ENCODE measurements at places on chromosomes 16 and 17. TPM values are rescaled to one million over a fixed set of nuclear protein-coding genes. Genes with fewer than 3 reads are reported as not detected.

Gene RAB26
- total RNA-seq = not detected

Gene SCARF1
- 0.25 TPM for total RNA-seq

Gene SDK2
- total RNA-seq = 10.2 TPM

Gene C16orf89
- total RNA-seq = not detected

Gene PPM1E
- not detected for total RNA-seq

Gene ABCC6
- total RNA-seq = not detected

Gene NPB
- total RNA-seq = not detected

Gene GRAP
- total RNA-seq = 18.3 TPM

Gene ZNF385C
- total RNA-seq = not detected

Gene TP53TG3
- total RNA-seq = not detected

Gene WDR90
- total RNA-seq = 22.8 TPM

Gene CCL22
- not detected for total RNA-seq

Gene KRTAP4-3
- total RNA-seq = not detected

Gene SLC5A11
- 1.3 TPM for total RNA-seq

Gene DNAJA2
- total RNA-seq = 82.8 TPM

Gene SPATA32
- total RNA-seq = not detected

Gene ANKRD13B
- total RNA-seq = 0.83 TPM

Gene LYRM9
- 12.8 TPM for total RNA-seq

Gene HBA2
- not detected for total RNA-seq

Gene KRTAP17-1
- not detected for total RNA-seq

Gene UTS2R
- total RNA-seq = not detected

Gene MPP2
- 9.6 TPM for total RNA-seq

Gene MT1M
- total RNA-seq = not detected

Gene MEFV
- total RNA-seq = 0.30 TPM

Gene KRTAP4-12
- not detected for total RNA-seq

Gene SLC12A4
- total RNA-seq = 20.1 TPM

Gene RAD51D
- total RNA-seq = 8.7 TPM

Gene PITPNM3
- total RNA-seq = 0.25 TPM

Gene WNT3
- total RNA-seq = not detected

Gene SLC13A5
- not detected for total RNA-seq

Gene MYADML2
- not detected for total RNA-seq

Gene FZD2
- not detected for total RNA-seq

Gene AP2B1
- total RNA-seq = 65.7 TPM

Gene IRX3
- not detected for total RNA-seq

Gene OR2C1
- not detected for total RNA-seq

Gene RDM1
- total RNA-seq = not detected

Gene WIPF2
- total RNA-seq = 26.8 TPM

Gene PDIA2
- total RNA-seq = not detected

Gene GCGR
- not detected for total RNA-seq

Gene PPY
- not detected for total RNA-seq

Gene EMC8
- 56.2 TPM for total RNA-seq

Gene SPNS2
- total RNA-seq = 1.1 TPM

Gene NEUROD2
- not detected for total RNA-seq

Gene KRT36
- not detected for total RNA-seq

Gene HBZ
- not detected for total RNA-seq

Gene LGALS9B
- total RNA-seq = not detected

Gene RHBDF1
- total RNA-seq = 0.22 TPM

Gene RAC3
- 3.5 TPM for total RNA-seq

Gene NTHL1
- total RNA-seq = 2.0 TPM

Gene TP53TG3F
- not detected for total RNA-seq

Gene MYH3
- total RNA-seq = 3.2 TPM

Gene ZG16
- not detected for total RNA-seq

Gene MED1
- 35.1 TPM for total RNA-seq

Measured in CD8-positive, alpha-beta T cell (primary cell).